ENCODE measurements at places on chromosomes 1 and 21.

DNA sequence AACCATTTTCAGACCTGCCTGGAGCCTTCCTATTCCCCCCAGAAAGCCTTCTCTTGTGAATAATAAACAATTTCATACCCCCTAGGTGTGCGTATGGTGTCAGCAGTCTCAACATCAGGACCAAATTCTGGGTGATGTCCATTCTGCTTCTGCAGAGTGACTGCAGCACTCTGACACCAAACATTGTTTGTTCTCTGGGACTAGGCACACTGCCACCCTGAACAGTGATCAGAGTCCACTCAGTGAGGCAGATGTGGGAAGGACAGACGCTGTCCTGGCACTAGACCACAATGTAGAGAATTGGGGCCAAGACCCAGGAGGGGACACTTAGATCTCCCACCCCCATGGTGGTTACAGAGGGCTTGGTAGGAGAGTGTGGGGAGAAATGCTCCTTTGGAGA, 175.1 kb downstream of the BACH1 start:
- DNase-seq, result no peak

- DNase-seq, result no peak
Measured at GRCh38 chr1:53370369-53370961, 42.6 kb upstream of the LRP8 start.

GRCh38 chr1:100879422-100879821, 15.2 kb downstream of the EXTL2 start:
- no peak for DNase-seq

DNA sequence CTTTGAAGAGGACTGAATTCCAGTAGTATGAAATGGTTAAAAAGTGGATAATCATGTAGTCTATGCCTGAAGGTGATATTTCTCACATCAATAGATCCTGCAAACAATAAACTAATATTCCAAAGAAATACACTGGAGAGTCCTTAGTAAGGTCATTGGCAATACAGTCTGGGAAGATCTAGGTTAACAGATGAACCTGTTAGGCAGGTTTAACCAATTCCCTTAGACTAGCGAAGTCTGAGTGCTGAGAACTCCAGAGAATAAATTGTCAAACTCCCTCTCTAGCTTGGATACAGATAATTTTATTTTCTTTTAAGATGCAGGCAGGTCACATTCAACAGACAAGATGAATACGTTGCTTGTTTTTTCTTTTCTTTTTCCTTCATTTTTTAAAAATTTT, 2.4 kb downstream of the GPR157 start:
- DNase-seq, result no peak

GRCh38 chr1:40384413-40384762, 10.9 kb downstream of the SMAP2 start:
- peak; percentile 73 for DNase-seq

DNA sequence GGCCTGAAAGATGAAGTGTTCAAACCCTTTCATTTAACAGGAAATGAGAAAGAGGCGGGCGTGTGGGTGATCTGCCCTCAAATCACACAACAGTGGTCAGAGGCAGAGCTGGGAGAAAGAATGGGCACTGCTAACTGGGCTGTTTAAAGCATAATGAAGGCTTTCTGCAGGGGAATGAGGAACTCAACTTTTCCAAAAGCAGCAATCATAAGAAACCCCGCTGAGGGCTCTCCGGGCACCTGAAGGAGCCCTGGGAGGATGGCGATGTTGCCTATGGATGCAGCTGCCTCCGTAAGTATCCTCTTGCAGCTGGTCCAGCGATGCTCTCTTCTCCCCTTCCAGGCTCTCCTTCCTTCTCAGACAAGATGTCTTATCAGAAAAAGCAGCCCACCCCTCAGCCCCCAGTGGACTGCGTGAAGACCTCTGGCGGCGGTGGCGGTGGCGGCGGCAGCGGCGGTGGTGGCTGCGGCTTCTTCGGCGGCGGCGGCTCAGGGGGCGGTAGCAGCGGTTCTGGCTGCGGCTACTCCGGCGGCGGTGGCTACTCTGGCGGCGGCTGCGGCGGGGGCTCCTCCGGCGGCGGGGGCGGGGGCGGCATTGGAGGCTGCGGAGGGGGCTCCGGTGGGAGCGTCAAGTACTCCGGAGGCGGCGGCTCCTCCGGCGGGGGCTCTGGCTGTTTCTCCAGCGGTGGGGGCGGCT, 1.2 kb downstream of the LORICRIN start:
- DNase-seq, result no peak

GRCh38 chr1:229792012-229792975, 166.2 kb downstream of the URB2 start:
- DNase-seq, result no peak

DNA sequence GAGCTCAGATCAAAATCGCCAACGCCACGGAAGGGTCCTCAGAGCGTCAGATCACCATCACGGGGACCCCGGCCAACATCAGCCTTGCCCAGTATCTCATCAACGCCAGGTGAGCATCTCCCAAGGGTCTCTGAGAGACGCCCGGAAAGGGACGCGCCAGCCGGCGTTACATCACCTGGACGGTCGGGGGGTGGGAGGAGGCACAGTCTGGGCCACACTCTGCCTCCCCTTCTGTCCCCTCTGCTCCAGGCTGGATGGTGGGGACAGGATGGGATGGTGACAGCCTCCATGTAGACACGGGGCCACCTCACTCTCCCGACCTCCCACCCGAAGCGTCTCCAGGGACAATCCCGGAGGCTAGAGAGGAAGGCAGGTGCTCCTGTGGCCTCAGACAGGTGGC, 41.5 kb upstream of the COL6A1 start:
- no peak for DNase-seq

- no peak for DNase-seq
Measured at GRCh38 chr1:33276573-33277298, 20.4 kb downstream of the ZNF362 start.

DNA sequence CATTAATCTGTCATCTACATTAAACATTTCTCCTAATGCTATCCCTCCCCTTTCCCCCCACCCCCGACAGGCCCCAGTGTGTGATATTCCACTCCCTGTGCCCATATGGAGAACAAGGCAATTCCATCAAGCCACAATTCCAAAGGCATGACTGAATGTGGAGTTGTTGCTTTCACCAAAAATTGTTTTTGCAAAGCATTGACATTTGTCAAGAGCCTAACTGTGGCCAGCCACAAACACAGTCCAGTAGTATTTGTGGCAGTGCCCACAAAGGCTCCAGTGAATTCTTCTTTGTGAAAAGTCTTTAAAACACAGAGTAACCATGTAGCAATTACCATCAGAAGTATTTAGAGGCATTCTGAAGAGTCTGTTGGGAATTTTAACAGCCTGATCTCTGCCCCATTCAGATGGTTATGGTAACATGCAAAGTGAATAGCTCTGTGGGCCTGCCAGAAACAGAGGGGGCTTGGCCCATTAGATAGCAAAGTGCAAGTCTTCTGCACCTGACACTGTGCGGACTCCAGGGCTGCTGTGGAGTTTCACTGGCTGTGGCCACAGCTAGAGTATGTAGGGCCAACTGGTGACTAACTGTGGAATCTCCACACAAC, 11.6 kb upstream of the LRRC53 start:
- no peak for DNase-seq

DNA sequence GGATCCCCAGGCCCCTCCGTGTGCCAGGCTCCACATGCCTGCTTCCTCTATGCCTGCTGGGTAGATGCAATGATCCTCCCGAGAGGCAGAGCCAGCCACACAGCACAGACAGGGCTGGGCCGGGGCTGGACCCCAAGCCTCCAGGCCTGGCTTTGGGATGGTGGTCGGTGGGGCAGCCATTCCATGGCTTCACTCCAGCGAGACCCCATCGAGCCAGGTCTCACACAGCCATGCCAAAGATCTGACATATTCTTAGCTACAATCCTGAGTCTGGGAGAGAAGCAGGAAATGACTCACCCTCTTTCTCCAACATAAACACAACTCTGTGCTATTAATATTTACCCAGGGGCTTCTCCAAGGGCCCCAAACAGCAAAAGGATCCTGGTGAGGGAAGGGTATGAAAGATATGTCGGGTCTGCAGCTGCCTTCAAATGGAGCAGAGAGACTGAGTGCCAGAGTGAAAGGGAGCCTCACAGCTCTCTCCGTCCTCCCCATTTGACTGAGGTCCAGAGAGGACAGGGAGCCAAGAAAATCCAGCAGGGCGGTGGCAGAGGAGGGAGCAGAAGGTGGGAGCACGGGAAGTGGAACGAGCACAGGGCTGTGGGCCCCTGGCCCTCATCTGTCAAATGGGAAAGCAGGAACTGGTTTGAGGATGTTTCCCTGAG, 639.5 kb downstream of the MATN1 start:
- no peak for DNase-seq

- DNase-seq, result peak; percentile 53
Measured at GRCh38 chr1:2231532-2232254, 3.6 kb downstream of the SKI start.

DNA sequence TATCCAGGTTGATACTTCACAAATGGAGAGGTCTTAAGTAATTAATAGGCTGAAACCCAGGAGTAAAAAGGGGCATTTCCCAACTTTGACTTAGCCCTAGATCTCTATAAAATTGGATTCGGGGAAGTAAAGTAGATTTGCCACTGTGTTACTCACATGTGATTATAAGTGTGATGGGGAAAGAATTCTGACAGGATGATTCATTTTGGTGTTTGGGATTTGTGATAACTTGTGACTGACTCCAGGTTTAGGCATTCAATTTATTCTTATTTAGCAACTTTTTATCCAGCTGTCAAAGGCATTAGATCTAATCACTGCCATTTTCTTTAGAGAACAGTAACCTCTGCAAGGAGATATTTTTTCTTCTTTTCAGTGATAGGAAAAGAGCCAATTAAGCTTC, 175.5 kb downstream of the ASTN1 start:
- no peak for DNase-seq
